ENCODE measurements at places on chromosomes 3 and 15. TPM values are rescaled to one million over a fixed set of nuclear protein-coding genes. Genes with fewer than 3 reads are reported as not detected.

The CADM2 gene
- not detected for polyA plus RNA-seq

The OXSM gene
- 14.7 TPM for polyA plus RNA-seq

The CSTA gene
- 10.8 TPM for polyA plus RNA-seq

The TERC gene
- 0.48 TPM for polyA plus RNA-seq

The ZMYND10 gene
- 0.43 TPM for polyA plus RNA-seq

The SLC22A13 gene
- not detected for polyA plus RNA-seq

The USP50 gene
- polyA plus RNA-seq: not detected

The LMAN1L gene
- not detected for polyA plus RNA-seq

The APBA2 gene
- polyA plus RNA-seq: 1.7 TPM

The SATB1 gene
- 10.7 TPM for polyA plus RNA-seq

The ARHGAP31 gene
- polyA plus RNA-seq: 6.4 TPM

The GCSAM gene
- polyA plus RNA-seq: not detected

All from small intestine (tissue), 16 donors.